Natural killer cell treated with Interleukin-12 subunit alpha and Interleukin-12 subunit beta and Interleukin-15 and Interleukin-18, amount 100 ng/mL, for 72 hours (primary cell): ENCODE measurements at places on chromosomes 5 and 9.

DNA sequence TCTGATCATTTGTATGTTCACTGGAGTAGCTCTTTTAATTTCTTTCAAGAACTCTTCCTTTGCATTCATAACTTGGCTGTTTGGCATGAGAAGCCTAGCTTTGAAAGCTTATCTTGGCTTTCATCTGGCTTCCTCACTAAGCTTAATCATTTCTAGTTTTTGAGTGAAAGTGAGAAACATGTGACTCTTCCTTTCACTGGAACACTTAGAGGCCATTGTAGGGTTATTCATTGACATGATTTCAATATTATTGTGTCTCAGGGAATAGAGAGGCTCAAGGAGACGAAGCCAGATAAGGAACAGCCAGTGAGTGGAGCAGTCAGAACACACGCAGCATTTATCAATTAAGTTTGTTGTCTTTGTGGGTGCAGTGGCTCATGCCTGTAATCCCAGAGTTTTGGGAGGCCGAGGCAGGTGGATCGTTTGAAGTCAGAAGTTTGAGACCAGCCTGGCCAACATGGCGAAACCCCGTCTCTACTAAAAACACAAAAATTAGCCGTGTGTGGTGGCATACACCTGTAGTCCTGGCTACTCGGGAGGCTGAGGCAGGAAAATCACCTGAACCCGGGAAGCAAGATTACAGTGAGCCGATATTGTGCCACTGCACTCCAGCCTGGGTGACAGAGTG, 98.3 kb downstream of the UGCG start:
- H3K36me3 ChIP-seq: no peaks in the 10 kb centered on the region
- no peaks in the 10 kb centered on the region for H3K27me3 ChIP-seq
- no peak overlapping the region for H3K4me3 ChIP-seq
- DNase-seq: no peak

- no peaks in the 10 kb centered on the region for H3K27me3 ChIP-seq
- no peak overlapping the region for H3K4me3 ChIP-seq
- no peak overlapping the region for H3K27ac ChIP-seq
- H3K36me3 ChIP-seq: no peaks in the 10 kb centered on the region
Measured at GRCh38 chr9:126482361-126483044, 131.2 kb upstream of the LMX1B start.

GRCh38 chr5:137792303-137792702, 38.1 kb upstream of the HNRNPA0 start:
- H3K36me3 ChIP-seq: no peaks in the 10 kb centered on the region
- H3K27ac ChIP-seq: no peak overlapping the region
- H3K27me3 ChIP-seq: no peaks in the 10 kb centered on the region
- no peak overlapping the region for H3K4me3 ChIP-seq

- no peak for DNase-seq
- H3K27me3 ChIP-seq: no peaks in the 10 kb centered on the region
- H3K27ac ChIP-seq: no peak overlapping the region
- H3K4me1 ChIP-seq: peaks cover 10% of the 10 kb centered on the region
- no peaks in the 10 kb centered on the region for H3K36me3 ChIP-seq
Measured at GRCh38 chr9:4559261-4560182, 69.3 kb downstream of the SLC1A1 start.

GRCh38 chr9:135939351-135940265, 21.6 kb downstream of the UBAC1 start:
- DNase-seq: no peak
- H3K27me3 ChIP-seq: no peaks in the 10 kb centered on the region
- peaks cover 15% of the 10 kb centered on the region for H3K4me1 ChIP-seq
- H3K27ac ChIP-seq: peak overlapping the region; percentile 79
- H3K36me3 ChIP-seq: peaks cover 29% of the 10 kb centered on the region
- peak overlapping the region; percentile 63 for H3K4me3 ChIP-seq

DNA sequence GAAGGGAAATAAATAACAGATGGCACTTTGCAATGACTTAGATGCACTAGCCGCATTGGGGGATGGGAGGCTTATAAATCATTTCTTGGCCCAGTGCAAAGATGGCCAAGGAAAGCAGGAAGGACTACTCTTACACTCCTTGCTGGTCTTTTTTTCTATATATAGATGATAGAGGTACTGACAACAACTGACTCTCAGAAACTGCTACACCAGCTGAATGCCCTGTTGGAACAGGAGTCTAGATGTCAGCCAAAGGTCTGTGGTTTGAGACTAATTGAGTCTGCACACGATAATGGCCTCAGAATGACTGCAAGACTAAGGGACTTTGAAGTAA, 1.7 kb downstream of the CCNG1 start:
- peaks cover 32% of the 10 kb centered on the region for H3K4me1 ChIP-seq
- H3K36me3 ChIP-seq: peaks cover 5% of the 10 kb centered on the region
- no peak overlapping the region for H3K27ac ChIP-seq

- no peak for DNase-seq
- no peak overlapping the region for H3K4me3 ChIP-seq
- H3K36me3 ChIP-seq: no peaks in the 10 kb centered on the region
- H3K27me3 ChIP-seq: peaks cover 6% of the 10 kb centered on the region
- no peak overlapping the region for H3K27ac ChIP-seq
Measured at GRCh38 chr9:136668983-136669790, 6.5 kb downstream of the EGFL7 start.

DNA sequence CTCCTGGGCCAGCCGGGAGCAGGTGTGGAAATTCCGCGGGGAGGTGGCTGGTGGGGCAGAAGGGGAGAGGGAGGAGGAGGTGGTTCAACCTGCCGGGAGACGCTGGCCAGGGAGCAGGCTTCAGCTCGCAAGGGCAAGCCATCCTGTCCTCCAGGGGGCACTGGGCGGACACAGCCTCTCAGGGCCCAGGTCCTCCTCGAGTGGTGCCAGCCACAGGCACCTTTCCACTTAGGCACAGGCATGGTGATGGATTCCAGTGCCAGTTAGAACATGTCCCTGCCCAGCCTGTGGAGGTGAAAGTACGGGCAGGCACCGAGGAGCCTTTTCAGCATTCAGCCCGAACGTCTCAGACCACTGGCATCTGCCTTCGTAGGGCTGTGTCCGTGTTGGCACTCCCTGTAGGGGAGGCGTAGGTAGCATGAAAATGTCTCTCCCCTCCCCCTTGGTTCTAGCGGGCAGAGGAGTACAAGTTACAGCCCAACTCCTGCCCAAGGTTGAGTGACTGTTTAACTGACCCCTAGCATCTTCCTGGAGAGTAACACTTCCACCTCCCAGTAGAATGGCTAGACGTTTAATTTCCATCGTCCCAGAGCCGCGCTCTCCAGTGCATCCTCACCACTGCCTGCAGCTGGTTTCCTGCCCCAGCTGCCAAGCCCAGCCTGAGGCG, 48.9 kb downstream of the DAB2IP start:
- H3K27me3 ChIP-seq: peaks cover 17% of the 10 kb centered on the region
- H3K27ac ChIP-seq: no peak overlapping the region
- DNase-seq: no peak
- H3K4me3 ChIP-seq: no peak overlapping the region
- H3K36me3 ChIP-seq: no peaks in the 10 kb centered on the region

- no peak for DNase-seq
- H3K27me3 ChIP-seq: no peaks in the 10 kb centered on the region
- no peak overlapping the region for H3K27ac ChIP-seq
- H3K4me1 ChIP-seq: no peaks in the 10 kb centered on the region
Measured at GRCh38 chr5:8756498-8757084, 789.3 kb downstream of the SEMA5A start.

- H3K4me3 ChIP-seq: no peak overlapping the region
- DNase-seq: no peak
- H3K36me3 ChIP-seq: no peaks in the 10 kb centered on the region
- H3K27me3 ChIP-seq: no peaks in the 10 kb centered on the region
- no peak overlapping the region for H3K27ac ChIP-seq
Measured at GRCh38 chr9:14941501-14942405, 31.5 kb upstream of the FREM1 start.

DNA sequence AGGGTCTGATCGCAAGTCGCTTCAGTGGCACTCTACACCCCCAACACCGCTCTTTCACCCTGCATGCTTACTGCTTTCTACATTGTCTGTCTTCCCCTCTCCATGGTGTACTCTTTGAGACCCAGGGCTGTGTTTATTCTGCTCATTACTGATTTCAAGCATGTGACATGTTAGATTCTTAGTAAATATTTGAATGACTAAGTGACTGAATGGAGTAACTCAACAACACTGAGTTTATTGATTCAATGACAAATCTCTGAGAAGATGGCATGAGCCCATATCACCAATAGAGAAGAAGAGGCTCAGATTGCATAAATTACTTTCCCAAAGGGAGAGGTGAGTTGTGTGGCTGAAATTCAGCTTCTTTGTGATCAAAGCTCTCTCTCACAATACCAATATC, 89.7 kb upstream of the OSMR start:
- no peak overlapping the region for H3K4me3 ChIP-seq
- H3K36me3 ChIP-seq: no peaks in the 10 kb centered on the region
- H3K4me1 ChIP-seq: no peaks in the 10 kb centered on the region
- no peak for DNase-seq

DNA sequence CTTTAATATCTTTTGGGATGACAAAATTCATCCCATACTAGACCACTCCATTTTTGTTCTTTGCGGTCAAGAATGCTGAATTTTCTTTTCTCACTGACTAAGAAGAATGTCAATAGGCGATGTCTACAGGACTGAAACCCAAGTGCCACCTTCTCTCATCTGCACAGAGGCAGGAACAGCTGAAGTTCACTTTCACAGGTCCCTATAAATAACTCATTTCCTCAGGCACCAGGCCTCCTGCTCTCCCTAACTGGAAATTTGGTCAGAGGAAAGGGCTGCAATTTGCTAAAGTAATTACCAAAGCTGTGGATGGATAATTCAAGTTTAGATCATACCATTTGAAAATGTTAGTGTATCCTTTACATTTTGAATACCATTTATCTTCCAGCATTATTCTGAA, 142.9 kb downstream of the DIRAS2 start:
- DNase-seq: no peak
- no peak overlapping the region for H3K4me3 ChIP-seq
- peaks cover 27% of the 10 kb centered on the region for H3K27me3 ChIP-seq
- no peak overlapping the region for H3K27ac ChIP-seq

DNA sequence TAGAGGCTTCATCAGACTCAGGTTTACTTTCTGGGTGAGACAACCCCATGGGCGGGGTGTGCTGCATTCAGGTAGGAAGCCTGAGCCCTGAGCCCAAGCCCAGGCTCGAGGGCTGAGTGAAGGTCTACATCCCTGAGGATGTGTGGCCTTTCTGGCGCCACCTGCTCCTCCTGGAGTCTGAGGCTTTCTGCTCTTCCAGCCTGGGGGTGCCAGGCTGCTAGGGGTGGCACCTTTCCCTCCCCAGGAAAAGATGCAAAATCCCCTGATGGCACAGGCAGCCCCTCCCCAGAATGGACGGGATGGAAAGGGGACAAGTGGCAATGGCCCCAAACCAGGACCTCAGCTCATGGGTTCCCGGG, 44.4 kb upstream of the PRRC2B start:
- H3K27me3 ChIP-seq: peaks cover 5% of the 10 kb centered on the region
- no peak overlapping the region for H3K27ac ChIP-seq
- H3K4me3 ChIP-seq: no peak overlapping the region
- H3K36me3 ChIP-seq: no peaks in the 10 kb centered on the region
- H3K4me1 ChIP-seq: peaks cover 3% of the 10 kb centered on the region

- no peak overlapping the region for H3K27ac ChIP-seq
- no peak for DNase-seq
- peaks cover 6% of the 10 kb centered on the region for H3K4me1 ChIP-seq
- peaks cover 36% of the 10 kb centered on the region for H3K27me3 ChIP-seq
Measured at GRCh38 chr5:1443991-1444360, 1.3 kb downstream of the SLC6A3 start.

- peaks cover 14% of the 10 kb centered on the region for H3K27me3 ChIP-seq
- DNase-seq: no peak
- H3K4me3 ChIP-seq: no peak overlapping the region
- H3K27ac ChIP-seq: no peak overlapping the region
Measured at GRCh38 chr9:113673726-113674125, 202.4 kb upstream of the ZNF618 start.

DNA sequence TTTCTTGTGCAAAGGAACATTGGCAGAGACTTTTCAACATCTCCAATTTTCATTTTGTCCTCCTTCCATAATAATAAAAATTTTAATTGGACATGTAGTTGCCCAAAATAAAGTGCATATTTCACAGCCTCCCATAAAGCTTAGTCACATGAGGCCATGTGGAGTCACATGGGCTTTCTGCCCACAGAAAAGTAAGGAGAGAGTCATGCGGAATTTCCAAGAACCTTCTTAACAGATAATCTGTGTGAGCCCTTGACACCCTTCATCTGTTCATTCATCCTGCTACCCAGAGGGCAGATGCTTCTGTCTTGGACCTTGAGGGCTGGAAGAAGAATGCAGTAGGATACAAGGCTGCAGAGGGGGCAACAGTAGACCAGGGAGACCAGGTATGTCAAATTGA, 60.7 kb downstream of the APTX start:
- no peak overlapping the region for H3K27ac ChIP-seq
- peaks cover 19% of the 10 kb centered on the region for H3K36me3 ChIP-seq
- no peak overlapping the region for H3K4me3 ChIP-seq
- DNase-seq: no peak
- H3K27me3 ChIP-seq: no peaks in the 10 kb centered on the region
- no peaks in the 10 kb centered on the region for H3K4me1 ChIP-seq

DNA sequence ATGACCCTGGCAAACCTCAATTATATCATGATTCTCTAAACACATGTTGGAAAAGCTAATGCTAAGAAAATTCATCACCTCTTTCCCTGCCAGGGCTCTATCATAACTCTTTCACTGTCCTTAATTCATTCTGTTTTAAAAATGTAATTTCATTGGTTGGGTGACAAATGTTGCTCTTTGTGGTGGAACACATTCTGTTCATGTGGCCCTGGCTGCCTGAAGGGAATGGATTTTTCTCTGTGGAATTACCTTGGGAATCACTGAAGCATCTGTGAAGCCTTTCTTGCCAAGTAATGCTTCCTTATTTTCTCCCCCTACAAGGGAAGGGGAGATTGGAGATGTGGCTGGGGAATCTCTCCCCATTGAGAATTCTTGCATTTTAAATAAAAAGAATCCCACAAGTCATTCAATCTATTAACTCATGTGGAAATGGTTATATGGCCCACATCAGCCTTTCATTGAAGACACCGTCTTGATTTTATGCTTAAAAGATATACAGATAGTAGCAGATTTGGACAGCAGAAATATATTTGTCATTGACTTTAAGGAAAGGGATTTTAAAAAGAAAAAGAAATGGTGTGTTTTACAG, 201.8 kb upstream of the NMUR2 start:
- no peaks in the 10 kb centered on the region for H3K27me3 ChIP-seq
- DNase-seq: no peak
- H3K36me3 ChIP-seq: no peaks in the 10 kb centered on the region

DNA sequence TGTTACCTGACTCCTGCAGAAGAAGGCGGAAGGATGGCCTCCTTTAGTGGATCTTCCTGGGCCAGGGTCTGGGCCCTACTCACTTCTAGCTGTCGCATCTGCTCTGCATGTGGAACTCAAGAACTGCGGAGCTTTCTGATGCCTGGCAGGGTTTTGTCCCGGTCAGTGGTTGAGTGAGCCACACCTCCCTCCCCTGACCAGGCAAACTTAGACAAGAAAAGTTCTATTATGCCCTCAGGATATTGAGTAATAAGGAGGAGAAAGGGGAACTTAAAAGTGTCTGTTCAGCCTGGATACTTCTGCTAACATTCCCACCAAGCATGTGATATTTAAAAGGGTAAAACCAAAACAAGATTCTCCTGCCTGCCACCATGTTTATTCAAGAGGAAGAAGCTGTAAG, at the start of gene FYB1:
Gene FYB1, minus strand, starts transcription at position 127 of the 400 bp plus-strand sequence. CDS start 16,603 bp downstream, outside the sequence.
- DNase-seq: no peak
- no peaks in the 10 kb centered on the region for H3K36me3 ChIP-seq
- H3K4me1 ChIP-seq: peaks cover 59% of the 10 kb centered on the region
- H3K27me3 ChIP-seq: no peaks in the 10 kb centered on the region

- no peak overlapping the region for H3K4me3 ChIP-seq
- H3K27me3 ChIP-seq: no peaks in the 10 kb centered on the region
- H3K4me1 ChIP-seq: no peaks in the 10 kb centered on the region
- H3K36me3 ChIP-seq: no peaks in the 10 kb centered on the region
Measured at GRCh38 chr5:9284781-9285307, 261.0 kb downstream of the SEMA5A start.
